ENCODE measurements at places on chromosomes 16 and 17.

- DNase-seq = no peak
Measured at GRCh38 chr17:28960256-28961061, 9.1 kb upstream of the PHF12 start.

DNA sequence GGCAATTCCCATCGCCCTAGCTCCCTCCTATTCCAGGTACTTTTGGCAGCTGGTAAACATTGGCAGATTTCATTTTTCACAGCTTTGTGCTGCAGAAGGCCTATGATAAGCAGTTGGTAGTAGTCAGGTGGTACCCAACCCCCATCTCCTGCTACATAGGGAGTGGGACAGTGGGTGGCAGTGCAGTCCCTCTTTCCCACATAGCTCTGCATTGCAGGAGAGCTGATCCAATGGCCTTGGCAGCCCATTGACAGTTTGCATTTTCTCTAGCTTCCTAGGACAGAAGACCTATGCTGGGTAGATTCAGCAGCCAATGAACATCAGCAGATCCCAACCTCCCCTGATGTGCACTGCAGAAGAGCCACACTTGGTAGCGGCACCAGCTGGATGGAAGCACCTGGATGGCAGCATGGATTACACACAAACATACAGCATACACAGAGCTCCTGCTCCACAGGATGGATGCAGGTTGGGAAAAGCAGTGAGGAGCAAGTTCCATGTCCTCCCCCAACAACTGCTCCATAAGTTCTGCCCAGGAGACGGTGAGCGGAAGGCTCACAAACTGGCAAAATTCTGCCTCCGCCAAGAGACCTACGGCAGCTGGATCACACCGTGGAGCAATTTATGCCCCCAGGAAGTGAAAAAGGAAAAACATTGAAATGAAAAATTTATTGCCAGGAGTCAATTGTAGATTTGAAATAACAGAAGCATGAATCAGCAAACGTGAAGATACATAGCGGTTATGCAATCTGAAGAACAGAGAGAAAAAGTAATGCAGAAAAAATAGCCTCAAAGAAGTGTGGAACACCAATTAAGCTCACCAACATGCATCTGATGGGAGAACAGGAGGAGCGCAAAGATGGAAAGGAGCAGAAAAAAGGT lies 95.7 kb downstream of the CACNG1 start:
- no peak for DNase-seq

DNA sequence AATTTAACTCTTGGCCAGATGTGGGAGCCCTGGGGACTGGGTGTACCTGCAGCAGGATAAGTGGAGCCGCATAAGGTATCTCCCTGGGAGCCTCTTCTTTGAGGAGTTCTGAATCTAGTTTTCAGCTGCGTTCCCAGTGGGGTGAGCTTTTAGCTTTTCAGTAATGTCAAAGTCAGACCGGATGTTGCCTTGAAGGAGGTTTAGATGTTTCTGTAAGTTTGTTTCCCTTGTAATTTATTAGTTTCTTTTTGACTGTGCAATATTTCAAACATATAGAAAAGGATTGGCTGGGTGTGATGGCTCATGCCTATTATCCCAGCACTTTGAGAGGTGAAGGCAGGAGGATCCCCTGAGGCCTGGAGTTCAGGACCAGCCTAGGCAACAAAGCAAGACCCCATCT lies 98.6 kb upstream of the EEF2KMT start:
- no peak for DNase-seq

GRCh38 chr16:28324235-28324886 lies 32.0 kb downstream of the SBK1 start:
- no peak for DNase-seq
